Fibroblast of mammary gland (primary cell): ENCODE measurements at places on chromosomes 3 and 15.

DNA sequence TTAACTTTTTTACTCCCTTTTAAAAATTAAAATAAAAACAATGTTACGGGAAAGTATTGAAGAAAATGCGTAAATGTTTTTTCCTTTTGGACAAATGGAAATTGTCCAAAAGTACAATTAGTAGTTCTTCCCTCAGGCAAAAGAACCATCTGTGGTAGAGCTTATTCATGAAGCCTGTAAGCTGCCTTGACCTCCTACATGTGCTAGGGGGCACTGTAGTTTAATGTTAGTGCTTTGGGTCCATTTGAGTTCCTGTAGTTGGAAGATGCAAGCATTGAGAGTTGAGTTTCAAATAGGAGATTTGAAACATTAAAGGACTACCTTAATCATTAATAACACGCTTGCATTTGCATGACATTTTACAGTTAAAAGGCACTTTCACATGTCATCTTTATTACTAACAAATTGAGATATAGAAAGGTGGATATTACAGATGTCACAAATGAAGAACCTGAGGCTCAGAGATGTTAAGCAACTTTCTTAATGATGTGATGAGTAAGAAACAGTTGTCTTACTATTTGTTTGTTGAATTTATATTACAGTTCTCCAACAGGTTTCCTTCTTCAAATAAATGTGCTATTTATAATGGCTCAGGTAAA lies 1.8 kb upstream of the ZNF385D start:
- peak; percentile 85 for DNase-seq

GRCh38 chr3:170301405-170301804 lies 56.1 kb upstream of the SKIL start:
- peak; percentile 64 for DNase-seq

- DNase-seq, result no peak
Observed at GRCh38 chr15:101563176-101563796, 73.8 kb upstream of the PCSK6 start.

DNA sequence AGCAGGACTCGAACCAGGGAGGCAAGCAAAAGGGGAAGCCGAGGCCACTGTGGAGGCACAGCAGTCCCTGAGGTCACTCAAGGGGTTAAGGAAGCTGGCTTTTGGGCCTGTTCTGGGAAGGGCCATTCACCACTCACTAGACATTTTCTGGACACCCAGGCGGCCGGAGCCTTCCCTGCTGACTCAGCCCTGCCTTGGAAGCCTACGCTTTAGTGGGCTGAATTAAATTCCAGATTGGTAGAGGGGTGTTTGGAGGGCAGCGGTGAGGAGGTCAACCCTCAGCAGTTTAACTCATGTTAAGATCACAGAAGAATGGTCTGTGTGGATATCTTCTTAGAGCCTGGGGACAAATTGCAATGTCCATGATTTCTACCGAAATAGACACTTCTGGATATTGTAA lies 152.8 kb downstream of the GABRG3 start:
- DNase-seq, result no peak

DNA sequence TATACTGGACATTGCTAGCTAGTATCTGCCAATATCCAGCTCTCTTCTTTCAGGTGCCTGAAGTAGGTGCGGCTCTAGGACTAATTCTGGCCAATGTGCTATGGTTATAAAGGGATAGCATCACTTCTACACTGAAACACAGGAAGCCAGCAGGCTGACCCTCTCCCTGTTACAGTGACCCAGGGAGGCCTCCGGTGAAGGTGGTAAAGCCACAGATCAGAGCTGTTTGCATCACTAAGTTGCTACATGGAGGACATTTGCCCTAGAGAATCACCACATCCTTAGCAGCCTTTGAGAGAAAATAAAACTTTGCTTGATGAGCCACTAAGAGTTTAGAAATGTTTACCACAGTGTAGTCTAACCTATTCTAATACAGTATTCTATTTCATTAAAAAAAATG lies 161.4 kb downstream of the CHST2 start:
- peak; percentile 11 for DNase-seq

DNA sequence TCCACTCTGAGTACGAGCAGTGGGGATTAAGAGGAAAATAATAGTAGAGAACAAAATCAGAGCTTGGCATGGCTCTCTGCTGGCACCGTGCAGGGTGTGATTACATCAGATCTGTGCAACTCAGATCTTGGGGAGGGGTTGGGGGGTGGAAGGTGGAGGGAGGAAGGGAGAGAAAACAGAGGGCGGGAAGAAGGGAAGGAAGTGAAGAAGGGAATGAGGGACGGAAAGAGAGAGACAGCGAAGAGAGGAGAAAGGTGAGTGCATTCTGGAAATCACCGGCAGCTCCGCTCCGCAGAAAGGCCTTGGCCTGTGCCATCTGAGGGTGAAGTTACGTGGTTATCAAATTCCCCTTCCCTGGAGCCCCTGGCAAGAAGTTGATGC lies 31.0 kb upstream of the ADAMTS17 start:
- no peak for DNase-seq
